Activated naive CD4-positive, alpha-beta T cell treated with anti-CD3 and anti-CD28 coated beads, Interleukin-2, amount 50 U/mL, for 16 hours (primary cell): ENCODE measurements at places on chromosomes 3 and 15.

- no peak for DNase-seq
Observed at GRCh38 chr15:80779658-80780415, 667 bp downstream of the CEMIP start.

DNA sequence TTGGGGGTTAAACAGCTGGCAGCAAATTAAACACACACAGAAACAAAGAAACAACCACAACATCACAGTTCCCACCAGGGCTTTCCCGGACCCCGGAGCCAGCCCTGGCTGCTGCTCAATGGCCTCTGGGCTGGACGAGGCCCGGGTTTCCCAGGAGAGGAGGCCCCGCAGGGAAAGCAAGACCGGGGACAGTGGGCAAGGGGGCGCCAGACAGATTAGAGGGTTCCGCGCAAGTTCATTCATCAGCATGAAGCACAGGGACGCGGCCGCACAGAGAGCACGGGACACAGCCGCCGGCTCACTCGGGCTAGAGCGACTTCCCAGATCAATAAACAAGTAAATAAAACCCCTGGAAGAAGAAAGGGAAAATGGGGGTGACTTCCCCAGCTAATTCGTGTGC lies 66.4 kb upstream of the RPL32 start:
- no peak for DNase-seq

DNA sequence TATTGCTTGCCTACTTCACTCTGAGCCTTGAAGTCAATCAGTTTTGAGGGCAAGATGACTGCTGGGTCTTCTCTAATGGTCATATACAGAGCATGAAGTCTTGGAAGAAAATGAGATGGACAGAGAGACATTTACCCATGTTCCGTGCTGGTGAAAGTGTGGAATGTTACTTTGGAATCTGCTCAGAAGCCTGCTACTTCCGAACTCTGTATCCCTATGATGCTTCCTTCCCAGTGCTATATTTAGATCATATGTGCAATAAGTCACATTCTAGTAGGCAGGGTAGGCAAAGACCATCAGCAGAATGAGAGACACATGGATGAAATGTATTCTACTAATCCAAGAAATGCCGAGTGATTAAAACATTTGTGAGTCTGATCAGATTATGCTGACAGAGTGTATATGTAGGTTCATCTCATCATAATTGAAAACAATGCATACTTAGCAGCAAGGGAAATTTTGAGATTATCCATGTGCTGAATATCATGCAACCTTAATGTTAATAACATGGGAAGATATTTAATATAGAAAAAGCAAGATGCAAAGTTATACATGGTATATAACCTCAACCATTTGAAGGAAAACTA lies 60.5 kb downstream of the RAB7A start:
- no peak for DNase-seq

DNA sequence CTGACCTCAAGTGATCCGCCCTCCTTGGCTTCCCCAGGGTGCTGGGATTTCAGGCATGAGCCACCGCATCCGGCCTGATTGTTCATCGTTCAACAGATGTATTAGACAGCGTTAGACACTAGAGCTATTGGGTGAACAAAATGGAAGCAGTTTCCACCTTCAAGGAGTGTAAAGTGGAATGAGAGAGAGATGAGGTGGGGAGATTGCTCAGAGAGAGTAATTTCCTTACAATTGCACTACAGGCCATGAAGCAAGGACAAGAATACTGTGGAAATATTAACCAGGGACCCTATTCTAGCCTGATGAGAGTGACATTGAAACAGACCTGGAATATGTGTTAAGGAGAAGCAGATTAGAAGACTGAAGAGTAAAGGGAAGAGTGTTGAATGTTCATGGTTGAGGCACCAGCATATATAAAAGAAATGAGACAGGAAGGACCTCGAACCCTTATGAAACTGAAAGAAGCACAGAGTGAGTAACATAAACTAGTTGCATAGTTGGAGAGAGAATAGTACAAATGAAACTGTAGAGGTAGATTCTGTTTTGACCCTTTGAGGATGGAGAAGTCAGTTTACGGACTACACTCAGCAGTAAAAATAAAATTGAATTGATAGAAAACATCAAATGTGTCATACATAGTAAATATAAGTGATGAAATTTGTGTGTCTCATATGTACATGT lies 7.2 kb downstream of the RTF1 start:
- DNase-seq: no peak

GRCh38 chr3:107916171-107916570 lies 174.7 kb downstream of the CD47 start:
- no peak for DNase-seq

DNA sequence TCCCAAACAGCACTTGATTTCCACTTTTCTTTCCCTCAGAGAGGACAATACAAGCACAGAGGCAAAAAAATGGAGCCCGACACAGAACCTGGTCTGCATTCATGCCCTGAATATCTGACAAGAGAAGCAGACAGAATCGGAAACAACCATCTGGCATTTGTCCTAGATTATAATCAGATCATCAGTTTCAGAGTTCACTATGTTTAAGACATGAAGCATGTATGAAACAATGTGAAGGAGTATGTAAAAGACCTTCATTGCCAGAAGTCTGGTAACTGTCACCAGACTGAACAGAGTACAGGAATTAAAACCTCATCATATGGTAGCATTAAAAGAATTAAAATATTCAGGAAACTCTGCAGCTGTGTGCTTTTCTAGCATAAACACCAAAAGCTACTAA lies 65.0 kb downstream of the SETD2 start:
- no peak for DNase-seq

- DNase-seq: no peak
Observed at GRCh38 chr3:31004025-31004678, 109.7 kb upstream of the GADL1 start.

DNA sequence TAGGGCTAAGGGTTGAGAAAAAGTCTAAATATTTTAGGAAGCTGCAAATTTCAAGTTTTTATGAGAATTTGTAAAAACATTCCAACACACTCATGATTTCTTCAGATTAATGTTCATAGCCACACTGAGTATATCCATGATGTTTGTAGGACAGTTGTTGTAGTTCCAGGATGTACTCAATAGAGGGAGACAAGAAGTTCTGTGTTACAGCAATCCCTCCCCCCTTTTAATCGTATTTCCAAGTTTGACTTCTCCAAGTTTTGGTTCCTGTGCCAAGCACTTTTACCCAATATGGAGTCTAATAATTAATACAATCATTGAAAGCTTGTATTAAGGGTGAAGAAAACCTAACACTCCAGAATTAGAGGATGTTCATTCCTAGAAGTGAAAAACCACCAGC lies 143.4 kb downstream of the FEZF2 start:
- no peak for DNase-seq
